Peyer's patch (tissue), 4 donors: ENCODE measurements at places on chromosomes 12 and 14. TPM values are rescaled to one million over a fixed set of nuclear protein-coding genes. Genes with fewer than 3 reads are reported as not detected.

KRT82 gene
- not detected for total RNA-seq

ANO2 gene
- total RNA-seq: 4.5 TPM

SCN8A gene
- not detected for total RNA-seq

DNA sequence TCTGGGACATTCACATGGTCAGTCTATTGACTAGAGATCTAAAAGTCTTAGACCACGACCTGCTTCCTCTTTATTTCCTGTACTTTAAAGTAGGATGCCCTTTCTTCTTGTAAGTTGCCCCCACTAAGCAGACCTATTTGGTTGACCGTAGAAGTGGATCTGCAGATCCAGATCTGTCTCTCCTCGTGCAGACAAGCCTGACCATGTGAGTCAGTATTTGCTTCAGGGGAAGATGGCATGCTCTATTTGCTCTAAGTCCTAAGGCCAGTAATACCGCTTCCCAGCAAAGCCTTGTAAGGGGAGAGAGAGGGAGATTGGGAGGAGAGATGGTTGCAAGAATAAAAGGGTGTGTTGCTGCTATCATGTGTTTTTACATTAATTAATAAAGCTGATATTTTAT, 46.8 kb downstream of the KCNC2 start:
- H3K27me3 ChIP-seq: no peaks in the 10 kb centered on the region
- H3K27ac ChIP-seq: no peak overlapping the region
- H3K4me1 ChIP-seq: no peaks in the 10 kb centered on the region
- no peaks in the 10 kb centered on the region for H3K36me3 ChIP-seq

NEMP1 gene
- 5.3 TPM for total RNA-seq

NANOG gene
- total RNA-seq: not detected

SDR39U1 gene
- 98.2 TPM for total RNA-seq

- H3K27ac ChIP-seq: peak overlapping the region; percentile 46
- peak overlapping the region; percentile 78 for H3K4me3 ChIP-seq
- H3K4me1 ChIP-seq: peaks cover 4% of the 10 kb centered on the region
- H3K27me3 ChIP-seq: no peaks in the 10 kb centered on the region
Measured at GRCh38 chr12:67068761-67069450, 200.3 kb upstream of the CAND1 start.

- no peak for DNase-seq
- H3K36me3 ChIP-seq: no peaks in the 10 kb centered on the region
- H3K4me3 ChIP-seq: no peak overlapping the region
- H3K27ac ChIP-seq: no peak overlapping the region
- H3K4me1 ChIP-seq: no peaks in the 10 kb centered on the region
Measured at GRCh38 chr12:55852740-55853139, 10.0 kb upstream of the MMP19 start.

DNA sequence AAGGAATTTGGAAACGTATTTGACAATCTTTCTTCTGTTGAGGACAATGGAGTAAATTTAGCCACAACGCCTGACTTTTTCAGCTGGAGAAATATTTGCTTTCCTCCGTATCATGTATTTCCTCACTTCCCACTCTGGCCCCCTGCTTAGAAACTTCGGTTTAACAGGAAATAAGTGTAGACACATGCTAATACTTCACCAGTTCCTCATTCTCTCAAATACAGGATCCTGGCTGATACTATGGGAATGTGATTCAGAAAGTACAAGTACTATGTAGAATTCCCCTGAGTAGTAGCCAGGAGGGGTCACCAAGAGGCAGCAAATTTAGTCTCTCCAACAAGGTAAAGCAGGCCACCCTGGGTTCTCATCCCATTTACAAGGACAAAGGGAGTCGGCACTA, 58.0 kb downstream of the FAR2 start:
- H3K36me3 ChIP-seq: no peaks in the 10 kb centered on the region
- H3K4me1 ChIP-seq: no peaks in the 10 kb centered on the region
- no peak overlapping the region for H3K4me3 ChIP-seq
- no peak for DNase-seq
- H3K27ac ChIP-seq: no peak overlapping the region
- H3K27me3 ChIP-seq: no peaks in the 10 kb centered on the region

BHLHE41 gene
- total RNA-seq: 1.9 TPM

- no peak for DNase-seq
- peak overlapping the region; percentile 98 for H3K27ac ChIP-seq
- no peaks in the 10 kb centered on the region for H3K27me3 ChIP-seq
- no peak overlapping the region for H3K4me3 ChIP-seq
Measured at GRCh38 chr12:53502331-53502730, 1.2 kb downstream of the TARBP2 start.

DNA sequence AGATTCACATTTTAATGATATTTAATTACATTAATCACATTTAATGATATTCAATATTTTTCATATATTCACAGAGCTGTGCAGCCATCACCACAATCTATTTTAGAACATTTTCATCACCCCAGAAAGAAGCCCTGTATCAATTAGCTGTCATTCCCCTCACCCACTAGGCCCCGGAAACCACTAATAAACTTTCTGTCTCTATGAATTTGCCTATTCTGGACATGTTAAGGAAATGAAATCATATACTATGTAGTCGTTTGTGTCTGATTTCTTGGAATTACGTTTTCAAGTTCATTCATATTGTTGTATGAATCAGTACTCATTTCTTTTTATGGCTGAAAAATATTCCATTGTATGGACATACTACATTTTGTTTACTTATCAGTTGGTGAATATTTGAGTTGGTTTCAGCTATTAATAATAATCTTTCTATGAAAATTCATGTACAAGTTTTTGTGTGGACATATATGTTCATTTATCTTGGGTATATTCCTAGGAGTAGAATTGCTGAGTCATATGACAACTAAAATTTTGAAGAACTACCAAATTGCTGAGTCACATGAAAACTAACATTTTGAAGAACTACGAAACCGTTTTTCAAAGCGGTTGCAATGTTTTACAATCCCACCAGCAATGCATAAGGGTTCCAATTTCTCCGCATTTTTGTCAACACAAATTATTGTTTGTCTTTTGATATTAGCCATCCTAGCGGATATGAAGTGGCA, 11.7 kb upstream of the OTOGL start:
- H3K36me3 ChIP-seq: no peaks in the 10 kb centered on the region
- no peak overlapping the region for H3K27ac ChIP-seq
- no peak overlapping the region for H3K4me3 ChIP-seq
- DNase-seq: no peak
- no peaks in the 10 kb centered on the region for H3K27me3 ChIP-seq
- no peaks in the 10 kb centered on the region for H3K4me1 ChIP-seq

DNA sequence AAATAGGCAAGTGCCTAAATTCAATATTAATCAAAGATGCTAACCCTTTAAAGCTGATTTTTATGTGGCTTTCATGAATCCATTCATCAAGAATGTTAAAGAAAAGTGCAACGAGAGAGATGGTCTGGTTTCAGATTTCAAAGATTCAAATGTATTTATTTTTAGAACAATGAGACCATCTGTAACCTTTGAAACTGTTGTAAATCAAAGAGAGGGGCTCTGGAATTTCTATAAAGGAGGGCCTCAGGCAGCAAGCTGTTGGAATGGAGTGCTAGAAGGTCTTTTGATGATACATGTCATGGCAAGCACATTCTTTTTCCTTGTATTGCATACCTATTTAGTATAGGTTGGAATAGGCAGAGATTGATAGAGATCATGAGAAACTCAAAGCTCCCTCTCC, 433.0 kb downstream of the LRIG3 start:
- DNase-seq: no peak
- no peak overlapping the region for H3K4me3 ChIP-seq
- H3K27ac ChIP-seq: no peak overlapping the region
- no peaks in the 10 kb centered on the region for H3K36me3 ChIP-seq

PDE3A gene
- total RNA-seq: 17.3 TPM

- no peak for DNase-seq
- no peak overlapping the region for H3K4me3 ChIP-seq
Measured at GRCh38 chr12:25587346-25587745, 34.3 kb upstream of the LMNTD1 start.

GRCh38 chr14:32608857-32609256, 279.8 kb downstream of the AKAP6 start:
- H3K27ac ChIP-seq: no peak overlapping the region
- H3K4me3 ChIP-seq: no peak overlapping the region
- no peak for DNase-seq
- no peaks in the 10 kb centered on the region for H3K4me1 ChIP-seq
- H3K36me3 ChIP-seq: no peaks in the 10 kb centered on the region
- no peaks in the 10 kb centered on the region for H3K27me3 ChIP-seq

GRCh38 chr12:96164951-96165811, 29.0 kb upstream of the ELK3 start:
- peak overlapping the region; percentile 52 for H3K27ac ChIP-seq
- no peak overlapping the region for H3K4me3 ChIP-seq
- no peaks in the 10 kb centered on the region for H3K4me1 ChIP-seq
- no peaks in the 10 kb centered on the region for H3K36me3 ChIP-seq

EPS8 gene
- 168 TPM for total RNA-seq

DNAJC22 gene
- total RNA-seq: 56.7 TPM

DNA sequence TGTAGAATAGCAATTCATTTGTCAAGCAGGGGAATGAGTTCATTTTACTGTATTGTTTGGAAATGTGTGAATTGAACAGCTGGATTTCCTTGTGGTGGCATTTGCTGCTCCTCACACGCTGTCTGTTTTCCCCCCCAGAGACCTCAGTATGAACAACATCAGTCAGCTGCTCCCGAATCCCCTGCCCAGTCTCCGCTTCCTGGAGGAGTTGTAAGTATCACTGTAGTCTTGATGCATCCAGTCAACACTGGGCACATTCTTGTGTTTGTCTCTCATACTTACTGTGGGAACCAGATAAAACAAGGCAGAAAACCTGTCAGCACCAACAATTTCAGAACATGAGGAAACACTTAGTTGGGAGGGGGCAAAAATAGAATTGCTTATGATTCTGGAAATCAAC, 64.9 kb downstream of the LGR5 start:
- H3K4me3 ChIP-seq: no peak overlapping the region
- no peak for DNase-seq
- H3K27ac ChIP-seq: no peak overlapping the region
- no peaks in the 10 kb centered on the region for H3K27me3 ChIP-seq
- no peaks in the 10 kb centered on the region for H3K4me1 ChIP-seq

AMDHD1 gene
- 1.7 TPM for total RNA-seq

- no peaks in the 10 kb centered on the region for H3K27me3 ChIP-seq
- no peaks in the 10 kb centered on the region for H3K4me1 ChIP-seq
- no peak for DNase-seq
- no peaks in the 10 kb centered on the region for H3K36me3 ChIP-seq
- no peak overlapping the region for H3K27ac ChIP-seq
- H3K4me3 ChIP-seq: no peak overlapping the region
Measured at GRCh38 chr12:31626270-31626995, 33.1 kb upstream of the ETFBKMT start.

FOXA1 gene
- 24.3 TPM for total RNA-seq

DNA sequence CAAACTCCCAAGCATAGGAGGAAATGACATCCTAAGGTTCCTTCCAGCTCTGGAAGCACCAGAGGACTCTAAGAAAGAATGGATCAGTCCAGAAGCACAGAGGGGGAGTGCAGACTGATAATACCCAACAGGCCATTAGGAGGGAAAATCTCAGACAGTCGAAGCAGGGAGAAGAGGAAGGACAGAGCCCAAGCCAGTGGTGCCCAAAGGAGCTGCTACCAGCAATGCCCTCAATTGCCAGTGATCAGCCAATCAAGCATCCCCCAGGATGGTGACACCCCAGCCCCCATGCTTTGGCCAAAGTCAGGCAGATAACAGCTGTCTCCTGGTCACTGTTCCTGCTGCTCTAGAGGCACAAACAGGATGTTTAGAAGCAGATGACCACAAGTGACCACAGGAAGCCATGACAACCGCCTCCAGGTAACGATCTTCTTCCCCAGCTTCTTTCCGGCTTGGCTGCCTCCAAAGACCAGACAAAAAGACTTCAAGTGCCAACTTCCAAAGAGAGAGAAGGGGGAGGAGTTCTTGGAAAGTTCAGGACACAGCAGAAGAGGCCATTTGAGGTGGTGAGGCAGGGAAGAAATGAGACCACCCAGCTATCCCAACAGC, 16.2 kb downstream of the PXN start:
- peak overlapping the region; percentile 49 for H3K27ac ChIP-seq
- DNase-seq: no peak
- peaks cover 25% of the 10 kb centered on the region for H3K4me1 ChIP-seq
- H3K36me3 ChIP-seq: peaks cover 2% of the 10 kb centered on the region
- H3K27me3 ChIP-seq: no peaks in the 10 kb centered on the region
- no peak overlapping the region for H3K4me3 ChIP-seq

LUM gene
- 40.5 TPM for total RNA-seq

PPP1R36 gene
- total RNA-seq: 1.9 TPM

- H3K4me1 ChIP-seq: peaks cover 13% of the 10 kb centered on the region
- H3K36me3 ChIP-seq: no peaks in the 10 kb centered on the region
- no peak for DNase-seq
- no peak overlapping the region for H3K4me3 ChIP-seq
Measured at GRCh38 chr12:94875525-94875924, 128.0 kb downstream of the NDUFA12 start.

DNA sequence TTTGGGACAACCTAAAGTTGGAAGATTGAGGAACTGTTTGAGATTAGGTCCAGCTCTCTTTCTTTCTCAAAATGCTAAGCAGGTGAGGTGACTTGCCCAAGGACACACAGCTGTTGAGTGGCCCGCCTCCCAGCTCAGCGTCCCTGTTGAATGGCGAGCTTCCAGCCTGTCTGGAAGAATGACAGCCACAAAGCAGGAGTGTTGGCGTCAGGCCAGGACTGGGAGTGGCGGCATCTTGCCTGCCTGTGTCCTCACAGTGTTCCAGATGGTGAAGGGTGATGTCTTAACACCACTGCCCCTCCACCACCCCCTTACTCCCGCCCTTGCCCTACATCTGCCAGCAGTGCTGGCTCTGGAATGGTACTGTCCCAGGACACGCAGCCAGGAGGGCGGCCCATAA, 4.4 kb upstream of the CEBPE start:
- no peaks in the 10 kb centered on the region for H3K36me3 ChIP-seq
- no peaks in the 10 kb centered on the region for H3K4me1 ChIP-seq
- peak; percentile 89 for DNase-seq
- H3K27me3 ChIP-seq: no peaks in the 10 kb centered on the region
- H3K27ac ChIP-seq: no peak overlapping the region

GRCh38 chr12:54749191-54749818, 101.1 kb upstream of the DCD start:
- no peak for DNase-seq
- no peak overlapping the region for H3K27ac ChIP-seq
- H3K36me3 ChIP-seq: no peaks in the 10 kb centered on the region
- no peak overlapping the region for H3K4me3 ChIP-seq
- H3K4me1 ChIP-seq: no peaks in the 10 kb centered on the region
- H3K27me3 ChIP-seq: no peaks in the 10 kb centered on the region

- H3K27me3 ChIP-seq: no peaks in the 10 kb centered on the region
- no peaks in the 10 kb centered on the region for H3K4me1 ChIP-seq
- H3K4me3 ChIP-seq: peak overlapping the region; percentile 94
Measured at GRCh38 chr12:132711080-132711843, 620 bp downstream of the PGAM5 start.
